ENCODE measurements at places on chromosomes 7 and 10.

DNA sequence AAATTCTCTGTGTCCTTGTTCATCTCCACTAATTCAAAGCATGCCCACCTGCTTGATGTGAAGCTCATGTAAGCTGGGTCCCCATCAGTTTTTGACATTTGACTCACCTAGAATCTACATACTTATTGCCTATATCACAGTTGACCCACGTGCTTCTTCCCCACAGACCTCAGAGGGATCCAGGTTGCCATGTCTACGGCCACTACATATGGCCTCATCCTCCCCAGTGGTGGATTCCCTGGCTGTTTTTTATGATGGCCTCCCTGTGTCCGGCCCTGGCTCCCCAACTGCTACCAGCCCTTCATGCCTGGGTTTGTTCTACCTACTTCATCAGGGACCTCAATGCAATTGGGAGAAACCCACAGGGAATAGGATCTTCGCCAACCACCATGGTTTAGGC is 187.4 kb upstream of the GDF10 start:
- no peak for DNase-seq

DNA sequence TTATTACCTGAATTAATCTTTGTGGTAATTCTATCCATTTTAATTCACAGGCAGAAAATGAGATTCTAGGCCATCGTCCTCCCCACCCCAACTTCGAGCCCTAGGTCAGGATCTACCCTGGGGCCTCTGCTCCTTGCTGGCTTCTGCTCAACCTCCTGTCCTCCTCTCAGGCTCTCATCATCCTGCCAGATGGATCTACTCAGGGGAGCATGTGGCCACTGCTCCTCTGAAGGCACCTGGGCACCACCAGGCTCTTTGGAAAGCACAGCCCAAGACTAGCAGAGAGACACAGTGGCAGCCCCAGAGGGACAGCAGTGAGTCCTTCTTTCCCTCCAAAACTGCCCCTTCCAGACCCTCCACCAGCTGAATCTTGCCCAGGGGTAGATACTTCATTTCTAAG is 248.2 kb downstream of the TCERG1L start:
- DNase-seq, result no peak

DNA sequence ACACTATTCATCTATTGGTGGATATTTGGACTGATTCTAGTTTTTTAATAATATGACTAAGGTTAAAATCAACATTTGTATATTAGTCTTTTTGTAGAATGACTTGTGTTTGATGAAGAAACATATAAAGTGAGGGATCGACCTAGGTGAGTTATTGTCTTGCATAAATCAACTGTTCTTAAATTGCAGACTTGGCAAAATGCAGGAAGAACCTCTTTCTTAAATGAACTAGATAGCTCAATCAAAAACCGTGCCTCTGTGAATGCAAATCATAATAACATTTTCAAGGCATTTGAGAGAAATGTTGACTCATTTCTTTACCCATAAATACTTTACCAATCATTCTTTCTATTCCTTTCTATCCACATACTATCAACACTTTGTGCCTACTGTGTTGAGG is 101.5 kb upstream of the ANK3 start:
- no peak for DNase-seq

GRCh38 chr10:96740141-96740540 is 19.8 kb upstream of the PIK3AP1 start:
- no peak for DNase-seq

GRCh38 chr7:70210200-70210935 is 612.1 kb downstream of the AUTS2 start:
- no peak for DNase-seq

GRCh38 chr10:15427843-15428414 is 56.8 kb upstream of the FAM171A1 start:
- DNase-seq, result peak; percentile 67

DNA sequence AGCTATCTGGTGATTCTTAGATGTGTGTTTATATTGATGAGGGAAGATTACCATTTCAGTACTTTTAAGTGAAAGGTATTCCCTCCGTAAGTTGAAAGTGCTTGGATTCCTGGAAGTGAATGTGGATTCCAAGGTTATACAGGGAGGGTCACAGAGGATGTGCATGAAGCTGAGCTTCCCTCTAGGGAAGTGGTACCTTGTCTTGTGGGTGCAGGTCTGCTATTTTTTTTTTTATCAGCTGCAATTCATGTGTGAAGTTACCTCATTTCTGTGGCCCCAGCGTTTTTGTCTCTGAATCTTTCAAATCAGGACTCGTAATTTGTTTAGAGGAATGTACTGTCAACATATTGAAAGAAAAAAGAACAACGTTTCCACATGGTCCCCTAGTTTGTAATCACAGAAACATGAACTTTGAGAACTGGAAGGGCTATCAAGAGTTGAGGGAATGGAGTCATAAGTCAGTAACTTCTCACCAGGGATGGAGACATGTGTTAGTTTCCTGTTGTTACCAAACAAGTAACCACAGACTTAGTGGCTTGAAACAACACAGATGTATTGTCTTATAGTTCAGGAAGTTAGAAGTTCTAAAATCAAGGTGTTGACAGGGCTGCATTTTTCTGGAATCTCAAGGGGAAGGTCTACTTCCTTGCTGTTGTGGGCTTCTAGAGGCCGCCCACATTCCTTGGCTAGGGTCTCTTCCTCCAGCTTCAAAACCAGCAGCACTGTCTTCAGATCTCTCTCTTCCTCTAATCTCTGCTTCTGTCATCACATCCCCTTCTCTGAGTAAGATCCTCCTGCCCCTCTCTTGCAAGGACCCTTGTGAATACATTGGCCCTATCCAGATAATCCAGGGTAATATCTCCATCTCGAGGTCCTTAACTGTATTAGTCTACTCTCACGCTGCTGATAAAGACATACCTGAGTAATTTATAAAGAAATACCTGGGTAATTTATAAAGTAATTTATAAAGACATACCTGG is 64.4 kb downstream of the RAB18 start:
- peak; percentile 95 for DNase-seq

GRCh38 chr10:129027906-129028305 is 439.1 kb upstream of the MGMT start:
- DNase-seq, result no peak

DNA sequence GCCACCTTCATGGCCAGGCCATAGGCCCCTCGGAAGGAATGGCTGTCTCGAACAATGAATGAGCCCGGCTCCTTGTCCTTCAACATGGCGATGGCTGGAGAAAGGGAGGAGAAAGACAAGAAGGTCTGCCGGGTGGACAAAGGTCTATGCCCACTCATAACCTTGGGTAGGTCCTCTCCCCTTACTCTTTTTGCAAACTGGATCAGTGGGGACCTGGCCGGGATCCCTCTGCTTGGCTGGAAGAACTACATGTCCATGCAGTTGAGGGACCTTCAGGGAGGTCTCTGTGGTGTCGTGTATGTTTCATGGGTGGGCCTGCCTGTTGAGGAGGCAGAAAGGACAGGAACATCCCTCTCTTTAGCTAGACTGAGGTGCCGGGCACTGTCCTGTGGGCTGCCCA is 284.8 kb downstream of the TNS3 start:
- DNase-seq, result no peak

- no peak for DNase-seq
These were observed 26.7 kb downstream of the SHH start for GRCh38 chr7:155785536-155785935.

DNA sequence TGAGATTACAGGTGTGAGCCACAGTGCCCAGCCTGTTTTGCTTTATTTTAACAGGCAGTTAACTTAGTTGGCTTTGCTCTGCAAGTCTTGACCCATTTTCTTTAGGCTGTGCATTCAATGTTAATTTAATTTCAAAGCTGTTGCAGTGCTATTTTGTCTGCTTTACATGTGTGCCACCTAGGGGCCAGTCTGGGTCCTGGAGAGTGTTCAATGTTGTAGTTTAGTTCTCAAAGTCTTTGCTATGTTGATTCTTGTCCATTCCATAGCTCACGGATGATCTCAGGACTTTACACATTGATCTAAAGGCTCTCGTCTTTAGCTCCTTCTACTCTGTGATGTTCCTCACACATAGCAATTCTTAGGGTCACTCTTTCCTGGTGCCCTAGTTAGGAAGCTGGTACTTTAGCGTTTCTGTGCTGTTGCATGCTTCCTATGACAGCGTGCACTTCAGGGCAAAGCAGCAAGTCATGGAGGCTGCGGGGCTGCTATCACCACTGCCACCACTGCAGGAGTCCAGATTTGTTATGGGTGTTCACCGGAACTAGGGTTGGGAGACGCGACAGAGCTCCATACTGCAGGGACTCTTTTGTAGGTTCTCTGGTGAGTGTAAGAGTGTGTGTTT is 16.4 kb upstream of the ABCA13 start:
- DNase-seq, result peak; percentile 62

GRCh38 chr7:140526787-140527664 is 47.7 kb upstream of the MKRN1 start:
- no peak for DNase-seq

DNA sequence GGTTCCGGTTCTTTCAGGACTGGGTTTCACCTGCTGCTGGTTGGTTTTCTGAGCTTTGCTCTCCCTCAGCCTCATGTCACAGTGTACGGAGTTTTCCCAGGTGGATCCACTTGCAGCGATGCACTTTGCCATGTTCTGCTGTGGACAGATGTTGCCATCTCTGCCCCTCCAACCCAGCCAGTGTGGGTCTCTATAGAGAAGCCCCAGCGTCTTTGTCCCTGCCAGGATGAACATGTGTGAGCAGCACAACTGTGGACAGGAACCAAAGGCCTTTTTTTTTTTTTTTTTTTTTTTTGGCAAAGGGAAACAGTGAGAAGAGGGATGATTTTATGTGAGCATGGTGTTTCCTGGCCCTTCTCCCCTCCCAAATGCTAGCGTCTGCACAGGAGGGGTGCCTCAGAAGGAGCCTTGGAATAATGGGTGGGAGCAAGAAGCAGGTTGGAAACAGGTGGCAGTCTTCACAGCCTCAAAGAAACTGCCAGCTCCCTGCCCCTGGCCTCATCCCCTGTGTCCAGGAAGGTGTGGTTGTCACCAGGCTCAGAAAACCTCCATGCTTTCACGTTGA is 106.5 kb downstream of the RPS24 start:
- no peak for DNase-seq

DNA sequence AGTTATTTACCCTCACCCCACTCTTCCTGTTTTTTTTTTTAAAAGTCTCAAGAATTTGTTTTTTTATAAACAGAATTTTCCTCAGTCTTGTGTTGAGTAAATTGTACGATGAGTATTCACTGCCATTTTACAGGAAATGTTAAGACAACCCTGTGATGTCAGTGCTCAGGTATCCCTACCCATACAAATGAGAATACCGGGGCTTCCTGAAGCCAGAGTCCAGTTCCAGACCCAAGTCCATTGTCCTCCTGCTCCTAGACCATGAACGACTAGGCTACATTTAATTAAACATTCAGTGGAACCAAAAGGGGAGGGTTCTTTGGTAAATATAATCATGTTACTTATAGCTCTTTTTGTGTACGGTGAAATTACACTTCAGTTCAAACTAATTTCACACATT is 79.2 kb downstream of the GNAI1 start:
- no peak for DNase-seq

DNA sequence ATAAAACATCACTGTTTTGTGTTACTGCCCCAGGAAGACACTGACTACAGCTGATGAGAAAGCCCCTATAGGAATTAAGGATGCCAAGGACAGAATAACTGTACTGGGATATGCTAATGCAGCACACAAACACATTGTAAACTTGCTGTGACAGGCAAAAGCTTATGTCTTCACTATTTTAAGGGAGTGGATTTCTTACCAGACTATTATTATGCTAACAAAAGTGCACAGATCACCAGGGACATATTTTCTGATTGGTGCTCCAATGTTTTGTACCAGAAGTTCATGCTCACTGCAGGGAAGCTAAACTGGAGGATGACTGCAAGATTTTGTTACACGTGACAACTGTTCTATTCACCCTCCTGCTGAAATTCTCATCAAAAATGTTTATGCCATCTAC is 48.1 kb upstream of the PTPN12 start:
- no peak for DNase-seq

GRCh38 chr10:48215486-48216203 is 58.9 kb downstream of the FRMPD2 start:
- DNase-seq, result peak; percentile 22

DNA sequence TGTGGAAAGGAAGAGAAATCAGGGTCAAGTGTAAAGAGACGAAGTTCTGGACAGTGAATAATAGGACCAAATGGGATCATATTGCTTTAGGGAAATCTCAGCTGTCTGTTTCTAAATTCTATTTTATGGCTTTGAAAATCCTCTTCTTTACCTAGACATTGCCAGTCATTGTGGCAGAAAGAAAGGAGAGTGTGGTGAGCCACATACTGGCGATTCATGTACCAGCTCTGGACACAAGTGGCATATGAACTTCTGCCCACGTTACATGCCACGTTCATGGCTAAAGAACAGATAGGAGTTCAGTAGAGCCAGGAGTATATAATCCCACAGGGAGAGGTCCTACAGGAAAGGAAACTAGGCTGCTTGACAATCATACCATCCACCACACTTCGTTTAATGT is 28.0 kb downstream of the STARD3NL start:
- no peak for DNase-seq

DNA sequence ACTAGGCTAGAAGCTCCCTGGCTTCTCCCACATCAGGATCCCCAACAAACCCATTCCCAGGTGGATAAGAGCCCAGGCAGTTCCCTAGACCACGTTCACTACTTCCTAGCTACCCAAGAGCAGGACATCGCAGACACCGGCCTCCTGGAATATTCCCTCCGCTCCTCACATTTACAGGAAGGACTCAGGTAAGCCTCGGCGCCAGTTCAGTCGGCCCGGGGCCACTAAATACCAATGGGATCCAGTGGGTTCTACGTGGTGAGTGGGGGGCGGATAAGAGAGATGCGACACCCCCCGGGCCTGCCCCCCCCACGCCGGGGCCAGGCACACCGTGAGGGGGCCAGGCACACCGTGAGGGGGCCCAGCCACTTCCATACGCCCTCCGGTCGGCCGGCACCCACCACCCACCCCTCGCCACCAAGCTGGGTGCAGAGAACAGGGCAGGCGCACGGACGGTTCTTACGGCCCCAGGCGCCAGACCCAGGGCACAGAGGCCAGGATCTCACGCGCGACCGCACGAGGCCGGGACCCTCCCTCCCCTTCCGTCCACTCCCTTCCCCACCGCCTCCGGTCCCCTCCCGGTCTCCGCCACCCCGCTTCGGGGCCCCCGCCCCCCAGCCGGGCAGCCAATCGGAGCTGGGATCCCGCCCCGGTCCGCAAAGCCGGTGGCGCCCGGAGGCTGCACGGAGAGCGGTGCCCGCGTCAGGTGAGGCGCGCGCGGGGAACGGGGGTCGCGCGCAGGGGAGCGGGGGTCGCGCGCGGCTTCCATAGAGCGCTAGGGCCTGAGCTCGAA is at the start of gene BLVRA:
TSS of gene BLVRA (plus strand) at position 652 of the 793 bp plus-strand sequence. CDS start 12,479 bp downstream, outside the sequence.
- peak; percentile 24 for DNase-seq

DNA sequence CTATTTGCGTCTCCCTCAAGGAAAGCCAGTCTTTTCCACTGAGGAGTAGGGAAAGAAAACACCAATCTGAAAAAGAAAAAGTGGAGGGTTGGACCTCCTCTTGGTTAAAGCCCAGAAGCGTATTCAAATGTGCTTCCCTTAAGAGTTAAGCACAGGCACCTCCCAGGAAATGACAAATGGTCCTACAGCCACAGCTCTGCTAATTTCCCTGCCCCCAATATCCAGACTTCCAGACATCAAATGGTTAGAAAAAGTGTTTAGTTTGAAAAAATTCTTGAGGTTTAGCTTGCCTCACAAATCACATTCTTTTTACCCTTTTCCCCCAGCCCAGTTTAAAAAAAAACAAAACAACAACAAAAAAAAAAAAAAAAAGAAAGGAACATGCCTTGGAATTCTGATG is 19.0 kb upstream of the COL1A2 start:
- DNase-seq, result peak; percentile 99

GRCh38 chr10:84038035-84038434 is 101.3 kb upstream of the GHITM start:
- no peak for DNase-seq

Data from AG10803 (cell line).